ENCODE measurements at places on chromosomes 7 and 10.

- no peak for DNase-seq
These were observed 285.8 kb downstream of the CAMK1D start for GRCh38 chr10:12635127-12635541.

- DNase-seq = no peak
These were observed 45.7 kb downstream of the PAPSS2 start for GRCh38 chr10:87705339-87705738.

DNA sequence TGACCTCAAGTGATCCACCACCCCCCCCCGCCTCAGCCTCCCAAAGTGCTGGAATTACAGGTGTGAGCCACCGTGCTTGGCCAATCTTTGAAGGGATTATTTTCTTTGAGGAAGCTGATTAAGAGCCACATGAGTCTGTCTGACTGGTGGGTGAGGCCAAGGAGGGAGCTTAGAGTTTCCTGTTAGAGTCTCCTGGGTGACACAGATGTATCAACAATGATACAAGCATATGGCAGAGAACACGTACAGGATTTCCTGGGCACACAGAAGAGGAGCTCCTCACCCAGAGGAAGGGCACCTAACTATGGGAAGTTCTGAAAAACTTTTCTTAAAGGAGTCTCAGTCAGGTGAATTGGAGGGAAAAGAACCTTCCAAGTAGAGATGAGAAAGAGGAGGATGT lies 69.4 kb downstream of the GOLGA7B start:
- DNase-seq = no peak

GRCh38 chr7:21965291-21965690 lies 19.6 kb upstream of the CDCA7L start:
- DNase-seq = no peak

DNA sequence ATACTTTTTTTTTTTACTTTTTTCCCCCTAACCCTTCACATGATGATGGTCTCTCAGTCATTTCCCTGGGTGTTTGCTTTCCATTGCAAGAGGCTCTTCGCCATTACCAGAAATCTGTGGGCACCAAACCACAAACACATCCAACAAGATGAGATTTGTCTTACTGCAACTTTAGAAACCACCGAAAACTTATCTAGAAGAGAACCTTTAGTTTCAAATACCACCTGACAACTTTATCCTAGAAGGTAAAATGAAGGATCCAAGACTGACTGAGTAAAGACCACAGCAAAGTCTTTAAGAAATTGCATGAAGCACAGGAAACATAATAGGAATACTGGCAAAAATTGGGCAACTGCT lies 363.3 kb upstream of the MBL2 start:
- no peak for DNase-seq

GRCh38 chr10:132921086-132921485 lies 21.3 kb downstream of the CFAP46 start:
- DNase-seq = no peak

GRCh38 chr7:135685306-135686084 lies 23.2 kb downstream of the STMP1 start:
- DNase-seq = no peak

DNA sequence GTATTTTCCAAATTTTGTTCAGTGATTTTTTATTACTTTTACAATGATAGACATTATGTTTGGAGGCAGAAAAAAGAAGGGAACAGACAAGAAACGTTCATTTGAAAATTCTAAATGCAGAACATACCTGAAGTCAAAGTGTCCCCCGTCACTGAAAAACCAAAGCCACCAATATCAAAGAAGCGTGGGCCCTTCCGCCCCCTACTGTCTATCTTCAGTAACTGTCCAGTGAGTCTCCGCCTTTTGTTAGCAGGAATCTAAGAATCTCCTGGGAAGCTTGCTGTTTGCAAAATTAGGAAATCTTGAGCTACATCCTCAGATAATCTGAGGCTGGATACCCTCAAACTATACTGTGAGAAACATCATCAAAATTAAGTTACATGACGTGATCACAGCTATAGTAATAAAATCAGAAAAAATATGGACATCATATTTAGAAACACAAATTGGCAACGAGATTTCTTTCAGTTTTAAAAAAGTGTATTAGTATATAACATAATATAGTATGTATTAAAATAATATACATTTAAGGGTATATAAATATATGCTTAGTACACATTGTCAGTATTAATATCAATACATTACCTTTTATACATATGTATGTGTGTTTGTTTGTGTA lies 169.3 kb upstream of the AKR1E2 start:
- no peak for DNase-seq

DNA sequence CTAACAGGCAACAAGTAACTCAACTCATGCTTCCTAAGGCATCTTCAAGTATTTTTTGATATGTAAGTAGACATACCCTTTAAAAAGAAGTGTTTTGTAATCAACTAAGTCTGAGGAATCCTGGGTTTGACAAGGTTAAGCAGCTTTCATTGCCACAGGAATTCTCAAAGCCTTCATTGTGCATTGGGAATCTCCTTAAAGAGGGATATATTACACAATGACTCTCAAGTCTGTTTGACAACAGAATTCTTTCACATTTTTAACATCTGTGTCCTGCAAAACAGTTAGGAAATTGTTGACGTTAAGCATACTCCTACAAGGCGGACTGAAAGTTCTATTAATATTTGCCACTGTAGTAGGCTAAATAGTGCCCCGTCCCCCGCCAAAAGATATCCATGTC lies 71.4 kb downstream of the SGMS1 start:
- no peak for DNase-seq

- no peak for DNase-seq
These were observed 5.5 kb downstream of the ACTA2 start for GRCh38 chr10:88946965-88947590.

DNA sequence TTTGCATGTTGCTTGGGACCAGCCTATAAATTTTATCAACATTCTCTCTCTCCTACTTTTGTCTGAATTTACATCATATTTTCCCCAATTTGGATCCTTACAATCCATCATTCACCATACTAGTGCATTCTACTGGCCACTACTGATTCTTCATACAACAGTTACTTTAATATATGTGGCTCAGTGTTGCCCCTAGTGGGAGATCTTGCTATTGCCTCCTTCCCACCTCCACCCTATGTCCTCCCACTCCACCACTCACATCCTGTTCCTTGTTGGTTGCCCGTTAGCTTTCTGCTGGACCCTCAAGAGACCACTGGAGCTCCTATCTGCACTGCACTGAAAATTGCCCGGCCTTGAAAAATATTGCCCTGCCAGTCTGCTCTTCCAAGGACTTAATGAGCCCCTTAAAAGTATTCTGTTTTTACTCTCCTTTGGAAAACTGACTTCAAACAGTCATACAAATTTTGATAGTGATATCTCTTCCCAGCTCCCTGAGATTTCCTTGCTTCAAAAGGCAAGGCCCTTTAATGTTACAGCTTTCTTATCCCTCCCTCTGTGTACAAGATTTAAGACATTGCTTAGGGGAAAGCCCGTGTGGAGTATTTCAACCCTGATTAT lies 243.2 kb upstream of the TMEM229A start:
- DNase-seq = no peak

DNA sequence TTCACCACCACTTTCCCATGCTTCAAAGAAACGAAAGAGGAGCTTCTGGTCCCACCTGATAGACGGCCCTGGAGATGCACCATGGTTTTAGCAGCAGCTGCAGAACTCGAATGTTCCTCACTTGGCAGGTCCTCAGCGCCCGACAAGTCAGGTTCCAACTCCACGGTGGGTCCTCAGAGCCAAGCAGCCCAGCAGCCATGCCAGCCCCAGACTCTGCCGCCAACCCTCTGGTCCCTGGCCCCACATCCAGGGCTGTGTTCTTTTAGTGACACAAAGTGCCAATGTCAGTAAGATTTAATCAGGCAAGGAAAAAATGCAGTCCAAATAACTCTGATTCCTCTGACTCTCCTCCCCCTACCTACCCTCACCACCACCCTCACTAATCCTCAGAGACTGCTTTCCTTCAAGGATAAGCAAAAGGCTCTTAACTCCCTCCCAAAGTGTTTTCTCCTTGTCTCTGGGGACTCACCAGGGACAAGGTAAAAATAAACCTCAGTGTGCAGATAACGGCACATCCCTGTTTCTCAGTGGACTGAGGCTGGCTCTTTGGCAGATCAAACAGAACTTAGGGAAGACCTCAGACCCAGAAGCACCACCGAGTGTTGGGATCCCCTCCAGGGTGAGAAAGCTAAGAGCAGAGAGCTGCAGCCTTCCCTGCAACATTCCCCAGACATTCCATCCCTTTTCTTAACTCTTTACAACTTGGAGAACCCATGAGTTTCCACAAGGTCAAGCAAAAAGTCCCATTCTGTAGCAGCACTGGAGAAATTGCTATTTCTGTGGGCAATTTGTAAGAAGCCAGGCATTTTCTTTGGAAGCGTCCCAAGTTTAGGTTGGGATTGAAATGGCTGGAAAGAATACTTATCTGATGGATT lies 358.9 kb downstream of the FRMD4A start:
- DNase-seq = no peak

DNA sequence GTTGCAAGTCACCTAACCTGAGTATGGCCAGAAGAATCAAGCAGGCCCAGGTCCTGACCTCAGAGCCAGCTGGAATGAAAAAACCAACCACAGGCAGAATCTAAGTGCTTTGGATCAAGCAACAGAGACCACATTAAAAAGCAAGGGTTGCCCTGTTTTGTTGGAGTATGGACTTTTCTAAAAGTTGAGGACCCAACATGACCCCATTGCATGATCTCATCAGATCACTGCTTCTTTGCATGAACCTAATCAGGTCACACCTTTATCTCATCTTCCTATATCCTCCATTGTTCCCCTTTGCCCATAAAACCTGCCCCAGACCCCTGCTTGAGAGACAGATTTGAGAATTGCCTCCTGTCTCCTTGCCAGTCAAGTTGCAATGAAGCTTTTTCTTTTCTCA lies 11.6 kb upstream of the SNX10 start:
- DNase-seq = no peak

DNA sequence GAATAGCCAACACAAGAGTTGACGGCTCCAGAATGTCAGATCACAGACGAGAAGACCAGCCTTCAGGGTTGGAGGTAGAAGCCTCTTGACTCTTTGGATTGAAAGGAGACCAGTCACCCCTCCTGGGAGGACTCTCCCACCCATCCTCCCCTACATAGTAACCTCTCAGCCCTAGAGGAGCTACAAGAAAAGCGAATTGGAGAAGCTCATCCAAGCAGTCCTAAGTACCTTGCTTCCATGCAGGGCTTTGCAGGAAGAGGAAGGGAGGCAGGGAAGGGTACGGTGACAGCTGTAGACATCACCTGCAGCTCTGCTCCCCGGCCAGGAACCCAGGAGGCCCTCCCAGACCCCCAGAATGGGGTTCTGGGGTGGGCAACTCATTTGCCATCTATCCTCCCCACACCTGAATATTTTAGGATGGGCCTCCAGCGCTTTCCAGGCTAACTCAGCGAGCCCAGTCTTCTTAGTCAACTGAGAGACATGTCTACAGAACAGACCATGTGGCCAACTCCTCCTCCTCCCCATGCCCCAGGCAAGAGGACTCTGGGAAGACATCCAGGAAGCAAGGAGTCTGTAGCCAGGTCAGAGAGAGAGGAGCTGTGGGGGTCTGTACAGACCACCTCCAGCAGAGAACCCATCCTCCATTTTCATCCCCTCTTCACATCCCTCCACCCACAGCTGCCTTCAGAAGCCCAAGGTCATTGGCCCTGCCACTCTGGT lies 55.6 kb upstream of the LBX1 start:
- DNase-seq = no peak

DNA sequence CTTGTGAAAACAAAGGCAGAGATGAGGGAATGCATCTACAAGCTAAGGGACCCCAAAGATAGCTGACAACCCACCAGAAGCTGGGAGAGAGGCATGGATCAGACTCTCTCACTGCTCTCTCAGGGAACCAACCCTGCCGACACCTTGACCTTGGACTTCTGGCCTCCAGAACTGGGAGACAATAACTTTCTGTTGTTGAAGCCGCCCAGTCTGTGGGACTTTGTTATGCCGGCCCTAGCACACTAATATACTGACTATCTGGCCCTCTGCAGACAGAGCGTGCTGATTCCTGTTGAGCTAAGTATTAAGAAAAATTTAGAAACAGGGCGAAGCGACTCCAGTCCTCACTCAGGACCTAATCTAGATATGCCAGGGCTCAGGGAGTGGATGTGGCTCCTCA lies 144.3 kb upstream of the TCF7L2 start:
- no peak for DNase-seq

DNA sequence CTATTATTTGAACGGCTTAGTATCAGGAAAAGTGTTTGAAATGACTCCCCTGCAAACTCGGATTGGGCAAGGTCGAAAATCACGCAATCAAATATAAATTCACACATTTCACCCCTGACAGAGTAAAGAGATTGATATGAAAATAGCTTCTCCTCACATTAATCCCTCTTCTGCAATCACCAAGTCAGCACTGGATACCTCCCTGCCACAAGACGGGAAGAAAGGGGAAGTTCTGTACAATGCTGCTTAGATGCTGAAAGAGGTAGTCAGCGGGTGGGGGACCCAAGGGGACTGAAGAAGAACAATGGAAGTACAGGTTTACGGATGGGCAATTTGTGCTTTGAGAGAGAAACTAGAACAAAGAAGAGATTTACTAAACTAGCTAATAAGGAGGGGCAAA lies 72.0 kb upstream of the ANK3 start:
- no peak for DNase-seq

DNA sequence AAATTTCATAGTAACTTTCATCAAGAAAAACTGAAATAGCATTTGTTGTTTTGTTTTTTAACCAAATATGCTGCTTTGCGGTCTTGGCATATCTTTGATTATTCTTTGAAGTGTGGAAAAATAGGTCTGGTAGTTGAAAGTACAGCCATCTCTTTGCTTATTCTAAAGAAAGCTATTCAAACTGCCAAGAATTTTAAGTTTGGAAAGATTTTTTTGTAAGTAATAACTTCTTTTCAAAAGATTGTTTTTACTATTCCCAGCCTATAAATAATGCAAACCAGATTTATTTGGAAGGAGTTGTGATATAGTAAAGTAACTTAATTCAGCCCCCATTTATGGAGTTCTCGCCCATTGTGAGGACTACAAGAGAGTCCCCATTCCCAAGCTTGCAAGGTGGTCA lies 87.0 kb downstream of the ADD3 start:
- no peak for DNase-seq

DNA sequence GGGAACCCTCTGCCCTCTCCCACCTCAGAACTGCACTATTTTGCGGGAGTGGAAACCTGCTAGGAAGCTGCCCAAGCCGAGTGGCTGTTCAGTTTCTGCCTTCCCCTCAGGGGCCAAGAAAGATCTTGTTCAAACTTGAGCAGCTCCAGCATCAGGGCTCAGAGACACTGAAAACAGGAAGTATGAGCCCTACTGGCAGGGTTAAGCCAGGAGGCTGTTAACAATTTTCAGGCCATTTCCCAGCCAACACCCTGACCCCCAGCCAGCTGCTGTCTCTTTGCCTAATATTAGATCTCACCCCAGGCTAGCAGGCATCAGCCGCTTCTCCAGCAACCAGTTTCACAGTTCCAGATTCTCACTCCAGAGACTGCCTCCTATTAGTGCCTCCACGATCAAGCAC lies 9.2 kb downstream of the PLAU start:
- DNase-seq = no peak

DNA sequence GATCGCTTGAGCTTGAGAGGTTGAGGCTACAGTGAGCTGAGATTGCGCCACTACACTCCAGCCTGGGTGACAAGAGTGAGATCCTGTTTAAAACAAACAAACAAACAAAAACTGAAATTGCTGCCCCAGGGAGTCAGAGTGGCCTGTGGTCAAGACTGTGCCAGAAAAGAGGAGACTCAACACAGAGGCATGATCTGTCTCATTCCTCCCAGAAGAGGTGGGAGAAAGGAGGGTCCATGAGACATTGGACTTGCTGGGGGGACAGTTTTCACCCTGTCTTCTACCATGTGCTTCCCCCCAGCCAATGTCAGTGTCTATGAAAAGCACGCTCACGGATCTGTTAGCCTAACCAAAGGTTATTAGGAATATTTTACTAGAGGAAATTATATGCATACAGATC lies 3.2 kb downstream of the ZNF853 start:
- DNase-seq = no peak
